ENCODE measurements at places on chromosomes 1 and 21.

DNA sequence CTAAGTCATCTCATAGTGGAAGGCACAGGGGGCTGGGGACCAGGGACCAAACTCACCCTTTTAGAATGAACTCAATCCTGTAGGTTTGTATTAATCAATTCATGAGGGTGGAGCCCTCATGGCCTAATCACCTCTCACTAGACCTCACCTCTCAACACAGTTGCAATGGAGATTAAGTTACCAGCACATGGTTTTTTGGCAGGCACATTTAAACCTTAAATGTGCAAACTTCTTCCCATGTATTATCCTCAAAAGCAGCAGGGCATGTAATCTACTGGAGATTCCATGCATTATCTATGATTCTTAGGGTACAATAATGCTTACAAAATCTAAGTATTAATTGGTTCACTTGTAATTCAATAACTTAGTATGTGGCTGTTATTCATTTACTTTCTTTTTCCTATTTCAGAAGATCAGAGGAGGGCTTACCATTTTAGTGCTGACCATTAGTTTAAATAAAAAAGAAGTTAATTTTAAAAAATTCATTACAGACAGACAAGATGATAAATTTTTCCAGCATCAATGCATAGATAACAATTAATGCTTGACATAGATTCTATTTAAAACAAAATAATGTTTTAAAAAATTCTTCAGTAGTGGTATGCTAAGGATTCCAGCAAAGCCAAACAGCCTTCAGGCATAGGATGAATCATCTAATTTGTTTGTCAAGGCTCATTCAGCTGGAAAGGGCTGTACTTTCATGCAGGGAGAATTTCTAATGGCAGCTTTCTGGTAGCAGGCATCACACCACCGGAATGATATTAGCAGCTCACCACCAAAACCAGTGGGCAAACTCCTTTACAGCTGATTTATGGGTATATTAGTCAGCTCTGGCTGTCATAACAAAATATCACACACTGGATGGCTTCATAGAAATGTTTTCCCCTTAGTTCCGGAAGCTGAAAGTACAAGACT, 124.6 kb upstream of the ZNF648 start:
- DNase-seq = peak; percentile 37

DNA sequence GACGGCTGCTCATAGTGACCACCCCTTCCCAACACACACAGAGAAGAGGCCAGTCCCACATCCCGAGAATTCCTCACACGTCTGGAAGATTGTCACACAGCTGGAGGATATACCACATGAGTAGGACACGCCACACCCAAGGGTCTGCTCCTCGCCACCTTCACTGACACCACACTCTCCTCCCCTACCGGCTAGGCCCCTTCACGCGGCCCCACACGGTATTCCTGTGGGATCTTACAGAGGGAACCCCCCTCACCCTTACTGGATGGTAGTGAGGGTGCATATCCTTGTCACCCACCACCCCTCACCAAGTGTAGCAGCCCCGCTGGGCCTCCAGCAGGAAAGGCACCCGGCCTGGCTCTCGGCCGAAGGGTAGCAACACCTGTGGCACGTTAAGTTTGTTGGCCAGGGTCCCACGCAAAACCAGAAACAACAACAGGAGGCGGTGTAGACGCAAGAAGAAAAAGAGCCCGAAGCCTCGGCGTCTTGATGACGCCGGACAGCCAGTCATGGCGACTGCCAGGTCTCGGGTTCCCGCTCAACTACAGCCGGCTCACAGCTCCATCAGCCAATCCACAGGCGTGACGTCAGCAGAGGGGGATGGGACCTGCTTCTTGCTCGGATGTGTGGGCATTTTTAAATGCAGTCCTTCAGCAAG, at the start of gene NUP210L:
Gene NUP210L (minus strand): TSS at position 540 of the 658 bp plus-strand sequence.
- DNase-seq = no peak

- DNase-seq = no peak
Observed at GRCh38 chr21:33317145-33317544, 7.6 kb upstream of the IFNAR1 start.

DNA sequence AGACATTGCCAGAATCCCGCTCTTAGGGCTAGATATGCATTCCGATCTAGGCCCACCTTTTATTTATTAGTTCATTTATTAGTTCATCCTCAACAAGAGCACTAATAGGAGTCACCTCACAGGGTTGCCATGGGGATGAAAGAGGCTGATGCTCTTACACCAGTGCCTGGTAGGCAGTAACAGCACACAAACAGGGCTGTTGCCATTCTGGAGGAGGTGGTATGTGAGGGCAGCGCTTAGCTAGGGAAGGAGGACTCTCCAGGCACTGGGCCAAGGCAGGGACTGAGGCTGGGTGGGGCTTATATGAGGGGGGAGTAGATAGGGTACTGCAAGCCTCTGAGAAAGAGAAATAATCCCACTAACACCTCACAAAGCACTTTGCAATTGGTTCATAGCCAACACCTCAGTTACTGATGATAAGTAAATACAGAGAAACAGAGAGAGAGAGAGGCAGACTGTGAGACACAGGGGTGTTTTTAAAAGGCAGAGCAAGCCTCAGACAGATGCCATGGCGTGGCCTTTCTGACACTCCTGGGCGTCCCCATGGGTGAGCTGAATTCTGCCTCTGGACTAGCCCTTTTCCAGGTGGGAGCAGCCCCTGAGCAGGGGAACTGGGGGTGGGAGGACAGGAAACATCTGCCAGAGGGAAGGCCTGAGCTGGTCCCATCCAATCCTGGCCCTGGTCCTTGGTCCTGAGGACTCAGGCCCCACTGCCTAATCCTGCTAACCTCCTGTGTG, 5.9 kb downstream of the FCGR2A start:
- no peak for DNase-seq

GRCh38 chr1:19310720-19311502, 1.0 kb downstream of the AKR7A2 start:
- no peak for DNase-seq

DNA sequence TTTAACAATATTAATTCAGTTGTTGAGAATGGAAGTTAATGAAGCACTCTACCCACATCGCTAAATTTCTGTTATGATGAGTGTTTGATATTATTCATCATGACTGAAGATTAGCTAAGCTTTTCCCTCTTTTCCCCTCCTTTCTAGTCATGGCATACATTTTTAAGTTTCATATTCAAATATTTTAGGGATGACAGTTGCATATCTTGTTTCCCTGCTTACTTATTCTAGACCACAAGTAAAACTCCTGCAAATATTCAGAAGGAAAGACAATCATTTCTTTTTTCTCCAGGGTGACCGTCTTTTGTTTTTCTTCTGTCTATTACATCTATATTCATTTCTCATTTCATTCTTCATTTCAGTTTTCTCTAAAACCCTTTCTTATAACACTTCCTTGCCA, 906.0 kb downstream of the ADGRL2 start:
- no peak for DNase-seq

- no peak for DNase-seq
Observed at GRCh38 chr1:215459136-215459535, 108.0 kb upstream of the KCTD3 start.

DNA sequence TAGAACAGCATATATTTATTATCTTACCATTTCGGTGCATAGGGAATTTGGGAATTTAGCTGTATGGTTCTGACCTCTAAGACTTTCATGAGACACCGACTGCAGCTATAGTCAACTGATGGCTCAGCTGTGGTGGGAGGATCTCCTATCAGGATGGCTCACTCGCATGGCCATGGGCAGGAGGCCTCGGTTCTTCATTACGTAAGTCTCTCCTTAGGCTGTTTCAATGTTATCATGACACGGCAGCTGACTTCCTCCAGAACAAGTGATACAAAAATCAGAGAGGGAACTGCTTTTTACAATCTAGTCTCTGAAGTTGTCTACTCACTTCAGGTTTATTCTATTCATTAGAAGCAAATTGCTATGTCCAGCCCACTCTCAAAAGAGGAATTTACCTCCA, 13.3 kb upstream of the CAPN8 start:
- DNase-seq = no peak

DNA sequence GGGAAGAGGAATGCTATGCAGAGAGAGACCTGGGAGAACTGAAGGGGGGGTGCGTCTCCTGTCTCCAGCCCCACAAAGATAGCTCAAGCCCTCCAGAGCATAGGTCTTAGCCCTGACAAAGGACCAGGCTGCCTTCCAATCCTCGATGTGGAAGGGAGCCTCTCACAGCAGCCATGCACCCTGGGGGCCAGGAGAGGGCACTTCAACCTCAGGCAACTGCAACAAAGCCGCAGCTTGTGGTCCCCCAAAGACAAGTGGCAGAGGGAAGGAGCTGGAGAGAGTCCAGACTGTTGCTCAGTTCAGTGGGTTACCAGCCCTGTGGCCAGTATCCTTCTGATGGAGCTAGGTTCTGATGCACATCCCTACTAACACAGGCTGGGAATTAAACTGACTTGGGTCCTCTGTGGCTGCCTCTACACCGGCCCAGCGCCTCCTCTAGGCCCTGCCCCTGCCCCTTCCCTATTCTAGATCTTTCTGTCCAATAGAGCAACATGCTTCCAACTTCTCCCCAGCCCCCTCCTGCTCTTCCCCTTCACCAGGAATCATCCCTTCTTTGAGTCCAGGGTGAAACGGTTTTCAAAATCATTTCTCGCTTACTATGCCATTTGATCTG, 100.7 kb upstream of the SPATA6 start:
- peak; percentile 62 for DNase-seq

DNA sequence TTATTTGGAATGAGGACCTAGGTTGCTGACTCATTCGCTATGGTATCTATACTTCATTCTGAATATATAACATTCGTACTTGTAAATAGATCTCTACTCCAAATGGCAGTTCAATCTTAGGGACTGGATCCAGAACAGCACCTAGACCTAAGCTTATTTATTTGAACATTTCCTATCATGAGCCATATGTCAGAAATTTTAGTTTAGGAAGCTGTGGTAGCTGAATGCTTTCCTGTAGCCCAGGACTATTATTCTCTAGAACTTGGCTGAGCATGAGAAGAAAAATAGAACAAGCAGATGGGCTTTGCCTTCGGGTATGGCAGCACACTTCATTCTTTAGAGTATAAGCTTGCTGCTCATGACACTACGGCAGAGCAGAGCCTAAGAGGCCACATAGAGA, 1114.4 kb upstream of the B3GALT2 start:
- DNase-seq = no peak

DNA sequence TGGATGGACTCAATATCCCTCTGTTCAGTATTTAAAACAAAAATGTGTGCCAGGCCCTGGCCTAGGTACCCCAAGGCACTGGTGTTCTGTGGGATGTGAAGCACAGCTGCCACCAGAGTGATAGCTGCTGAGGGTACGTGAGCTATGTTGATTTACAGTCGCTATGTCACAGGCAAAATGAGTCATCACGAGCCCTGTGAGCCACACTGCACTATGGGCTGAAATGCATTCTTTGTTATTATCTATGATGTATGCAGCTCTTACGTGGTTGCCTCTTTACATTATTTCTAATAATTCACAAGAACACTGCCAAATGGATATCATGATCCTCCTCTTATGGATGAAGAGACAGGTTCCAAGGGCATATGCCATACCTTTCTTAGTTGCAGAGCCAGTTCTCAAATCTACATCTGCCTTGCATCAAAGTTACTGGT, 2.1 kb downstream of the TEX38 start:
- DNase-seq = no peak

GRCh38 chr1:153922972-153923925, at the start of gene GATAD2B:
Gene GATAD2B (minus strand): TSS chr1:153922972. CDS start chr1:153828347, 94,625 bp downstream.
- DNase-seq = peak; percentile 100

GRCh38 chr1:206455666-206456344, 14.5 kb upstream of the IKBKE start:
- DNase-seq = peak; percentile 19

DNA sequence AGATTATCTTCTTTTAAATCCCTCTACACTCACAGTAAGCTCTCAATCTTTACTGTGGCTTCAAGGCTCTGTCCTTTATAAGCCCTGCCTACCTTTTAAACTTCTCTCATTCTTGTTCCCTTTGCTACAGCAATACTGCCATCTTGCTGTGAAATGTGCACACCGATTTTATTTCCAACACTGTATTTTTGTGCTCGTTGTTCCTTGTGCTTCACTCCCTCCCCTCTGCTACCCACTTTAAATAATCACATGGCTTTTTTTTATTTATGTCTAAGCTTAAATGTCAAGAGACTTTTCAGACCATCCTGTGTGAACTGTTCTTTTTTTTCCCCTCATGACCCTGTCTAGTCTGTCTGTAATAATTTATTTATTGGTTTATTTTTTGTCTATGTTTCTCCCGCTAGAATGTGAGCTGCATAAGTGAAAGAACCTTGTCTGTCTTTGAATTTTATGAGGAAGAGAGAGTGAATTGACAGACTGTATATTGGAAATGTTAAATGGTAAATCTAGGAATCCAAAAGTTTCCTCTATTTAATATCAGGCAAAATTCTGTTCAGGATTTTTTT, 45.7 kb downstream of the ABCD3 start:
- DNase-seq = peak; percentile 34

DNA sequence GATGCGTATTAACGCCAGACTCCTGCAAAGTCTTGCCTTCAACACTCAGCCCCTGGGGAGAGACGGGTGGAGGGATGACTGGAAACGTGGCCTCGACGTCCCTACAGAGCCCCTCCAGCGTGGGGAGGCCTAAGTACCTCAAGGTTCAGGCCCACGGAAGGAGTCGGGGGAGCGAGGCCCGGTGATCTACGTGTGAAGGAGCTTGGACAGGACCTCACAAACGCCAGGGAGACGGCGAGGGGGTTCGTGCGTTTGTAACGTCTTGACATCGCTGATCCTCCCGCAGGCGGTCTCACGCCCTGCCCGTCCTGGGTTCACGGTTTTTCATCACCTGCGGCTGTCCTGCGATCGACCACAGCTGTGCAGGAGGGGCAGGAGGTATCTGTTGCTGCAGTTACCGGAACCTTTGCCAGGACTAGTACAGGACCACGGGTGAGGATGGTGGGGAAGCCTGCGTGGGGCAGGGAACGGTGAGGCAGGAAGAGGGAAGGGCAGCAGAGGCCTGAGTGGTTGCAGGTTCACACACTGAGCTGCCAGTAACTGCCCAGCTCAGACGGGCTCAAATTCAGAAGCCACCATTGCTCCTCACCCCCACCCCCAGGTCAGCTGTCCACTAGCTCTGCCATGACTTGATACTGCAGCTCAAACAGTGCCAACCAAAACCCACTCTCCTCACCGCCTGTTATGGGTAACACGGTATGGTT, 889 bp upstream of the CCNL2 start:
- no peak for DNase-seq
